ENCODE measurements at places on chromosomes 1 and 21.

- DNase-seq = no peak
Observed at GRCh38 chr1:246691622-246692495, 32.4 kb upstream of the SCCPDH start.

GRCh38 chr1:234697015-234697414, 87.0 kb upstream of the IRF2BP2 start:
- DNase-seq = no peak

- peak; percentile 65 for DNase-seq
Observed at GRCh38 chr1:154328318-154329151, 3.2 kb downstream of the ATP8B2 start.

GRCh38 chr1:116356673-116357072, 16.4 kb upstream of the ATP1A1 start:
- DNase-seq = no peak

- no peak for DNase-seq
Observed at GRCh38 chr1:66476774-66477173, 57.2 kb upstream of the SGIP1 start.

DNA sequence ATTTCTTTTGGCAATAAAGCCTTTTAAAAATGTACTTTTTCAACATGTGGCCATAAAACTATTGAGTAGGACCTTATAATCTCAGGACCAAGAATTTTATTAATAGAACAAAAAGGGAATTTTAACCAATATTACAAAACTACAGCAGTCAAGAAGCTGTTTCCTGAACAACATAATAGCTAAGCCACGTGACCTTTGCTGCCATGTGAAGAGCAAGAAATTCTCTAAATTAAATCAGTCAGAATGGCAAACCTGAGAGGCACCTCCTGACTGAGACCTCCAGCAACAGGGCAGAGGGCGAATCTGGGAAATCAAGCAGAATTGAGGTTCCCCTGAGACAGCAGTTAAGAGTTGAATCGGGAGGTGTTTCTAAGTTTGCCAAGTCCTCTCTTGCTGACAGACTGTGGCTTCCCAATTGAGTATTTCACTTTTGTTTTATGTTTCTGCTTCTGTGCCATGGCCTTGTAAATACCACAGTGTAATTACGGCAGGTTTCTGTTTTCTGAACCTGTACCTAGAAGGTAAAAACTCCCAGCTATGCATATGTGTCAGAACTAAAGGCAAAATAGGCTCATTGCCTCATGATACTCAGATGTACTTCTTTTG, 358.4 kb downstream of the NTNG1 start:
- DNase-seq = no peak

DNA sequence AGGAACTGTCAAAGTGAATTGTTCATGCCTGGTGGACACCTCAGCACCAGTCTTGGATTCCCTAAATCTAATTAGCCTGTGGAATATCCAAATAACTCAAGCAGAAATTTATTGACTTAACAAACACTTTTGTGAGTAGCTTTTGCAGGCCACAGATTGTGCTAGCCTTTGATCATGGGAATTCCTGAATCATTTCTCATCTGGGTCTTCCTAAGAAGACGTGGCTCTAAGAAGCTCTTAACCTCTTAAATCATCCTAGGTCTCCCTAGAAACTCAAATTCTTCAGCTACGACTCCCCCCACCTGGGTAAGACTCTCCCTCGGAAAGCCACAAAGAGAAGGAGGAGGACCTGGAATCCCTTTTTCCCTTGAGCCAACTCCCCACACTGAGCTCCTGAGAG, 53.8 kb upstream of the PSEN2 start:
- DNase-seq = no peak

DNA sequence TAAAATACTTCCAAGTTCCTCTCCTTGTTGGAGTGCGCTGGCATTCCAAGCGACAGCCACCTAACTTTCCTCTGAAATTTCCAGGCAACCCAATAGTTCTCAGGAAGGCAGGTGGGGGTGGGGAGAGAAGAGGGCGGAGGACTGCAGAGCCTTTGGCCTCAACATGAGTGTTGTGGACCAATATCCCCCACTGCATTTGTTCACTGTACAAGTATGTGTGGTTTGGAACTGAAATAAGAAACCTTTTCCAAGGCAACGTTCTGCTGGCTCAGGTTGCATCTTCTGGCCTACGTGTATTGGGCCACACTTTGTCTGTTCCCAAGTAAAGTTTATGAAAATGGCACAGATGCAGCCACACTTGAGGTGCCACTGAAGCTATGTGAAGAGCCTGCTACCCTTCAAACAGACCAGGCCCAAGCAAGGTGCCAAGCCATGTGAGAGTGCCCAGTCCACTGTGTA, 153.4 kb downstream of the DHRS3 start:
- DNase-seq = no peak

DNA sequence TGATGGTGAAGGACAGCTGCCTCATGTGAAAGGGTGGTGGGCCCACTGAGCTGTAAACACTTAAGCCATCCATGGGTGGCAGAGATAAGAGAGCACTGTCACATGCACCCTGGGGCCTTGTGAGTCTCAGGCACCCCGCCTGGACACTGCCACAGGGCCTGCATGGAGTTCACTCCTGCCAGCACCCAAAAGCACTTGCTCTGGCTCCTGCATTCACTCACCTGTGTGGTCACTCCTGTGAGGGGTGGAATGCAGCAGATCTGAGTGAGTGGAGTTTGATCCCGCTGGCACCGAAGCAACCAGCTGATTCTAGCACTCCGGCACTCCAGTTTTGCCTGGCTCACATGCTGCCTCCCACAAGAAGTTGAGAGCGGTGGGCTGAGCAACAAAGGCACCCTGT, 1142.1 kb upstream of the PRMT6 start:
- DNase-seq = no peak

DNA sequence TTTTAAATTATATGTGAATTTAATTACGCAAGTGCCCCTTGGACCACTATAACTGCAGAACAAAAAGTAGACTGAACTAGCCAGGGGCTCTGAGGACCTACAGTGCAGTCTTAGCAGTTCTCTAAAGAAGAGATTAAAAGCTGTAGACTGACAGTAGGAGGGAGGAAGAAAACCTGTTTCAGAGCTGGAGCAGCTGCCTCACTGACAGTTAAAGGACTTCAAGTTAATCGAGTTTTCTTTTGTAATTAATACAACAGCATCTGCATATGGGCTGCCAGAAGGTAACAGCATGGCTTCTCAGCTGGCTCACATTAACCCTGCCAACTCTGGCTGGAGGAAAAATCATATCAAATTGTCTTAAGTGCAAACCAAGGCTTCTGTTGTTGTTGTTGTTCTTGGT, 19.9 kb downstream of the DSTYK start:
- DNase-seq = no peak

All from stimulated activated CD4-positive, alpha-beta T cell treated with anti-CD3 and anti-CD28 coated beads, Interleukin-1b, Interleukin-23, amount 100 ng/mL, for 1 hour (primary cell).